A172 (cell line): ENCODE measurements at places on chromosomes 7 and 10. TPM values are rescaled to one million over a fixed set of nuclear protein-coding genes. Genes with fewer than 3 reads are reported as not detected.

The GTF2IRD1 gene
- total RNA-seq: 25.2 and 54.7 TPM in 2 replicates

The LBX1 gene
- 1.1 and 1.2 TPM in 2 replicates for total RNA-seq

The POU6F2 gene
- not detected in 2 replicates for total RNA-seq

The LIPK gene
- total RNA-seq: not detected in 2 replicates

The EGFR gene
- 75.4 and 79.3 TPM in 2 replicates for total RNA-seq

The CNNM1 gene
- total RNA-seq: not detected in 2 replicates

The PAPOLB gene
- not detected in 2 replicates for total RNA-seq
